Adipocyte (in vitro differentiated cells): ENCODE measurements at places on chromosomes 6 and 20.

GRCh38 chr20:32113591-32114260 lies 4.2 kb downstream of the TM9SF4 start:
- peak; percentile 15 for DNase-seq

GRCh38 chr6:43159599-43159998 lies 11.5 kb upstream of the SRF start:
- DNase-seq = no peak

GRCh38 chr6:74409447-74409846 lies 713.4 kb downstream of the CD109 start:
- peak; percentile 85 for DNase-seq

GRCh38 chr20:23257848-23258746 lies 92.5 kb upstream of the NXT1 start:
- DNase-seq = peak; percentile 58

GRCh38 chr20:18504479-18505060 lies 3.2 kb upstream of the SEC23B start:
- no peak for DNase-seq

DNA sequence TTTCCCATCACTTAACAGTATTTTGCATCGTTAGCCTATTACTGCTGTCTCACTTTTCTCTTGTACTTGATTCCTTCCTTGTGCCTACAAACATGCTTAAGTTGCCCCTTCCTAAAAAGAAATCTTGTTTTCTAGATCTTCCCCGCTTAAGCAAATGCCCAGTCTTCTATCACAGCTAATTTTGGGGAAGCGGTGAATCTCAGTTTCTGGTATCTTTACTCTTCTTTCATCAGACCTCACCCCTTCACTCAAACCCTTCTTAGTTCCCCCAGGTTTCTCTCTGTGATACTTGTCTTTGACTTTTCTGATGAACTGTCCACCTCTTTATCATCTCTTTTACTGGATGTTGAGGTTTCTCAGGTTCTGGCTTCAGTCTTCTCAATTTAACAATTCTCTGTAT lies 14.2 kb downstream of the VAPB start:
- DNase-seq = no peak

- DNase-seq = peak; percentile 55
Measured at GRCh38 chr6:3139090-3139903, 18.0 kb downstream of the TUBB2A start.

- peak; percentile 39 for DNase-seq
Measured at GRCh38 chr6:112592159-112592558, 245.0 kb downstream of the RFPL4B start.

DNA sequence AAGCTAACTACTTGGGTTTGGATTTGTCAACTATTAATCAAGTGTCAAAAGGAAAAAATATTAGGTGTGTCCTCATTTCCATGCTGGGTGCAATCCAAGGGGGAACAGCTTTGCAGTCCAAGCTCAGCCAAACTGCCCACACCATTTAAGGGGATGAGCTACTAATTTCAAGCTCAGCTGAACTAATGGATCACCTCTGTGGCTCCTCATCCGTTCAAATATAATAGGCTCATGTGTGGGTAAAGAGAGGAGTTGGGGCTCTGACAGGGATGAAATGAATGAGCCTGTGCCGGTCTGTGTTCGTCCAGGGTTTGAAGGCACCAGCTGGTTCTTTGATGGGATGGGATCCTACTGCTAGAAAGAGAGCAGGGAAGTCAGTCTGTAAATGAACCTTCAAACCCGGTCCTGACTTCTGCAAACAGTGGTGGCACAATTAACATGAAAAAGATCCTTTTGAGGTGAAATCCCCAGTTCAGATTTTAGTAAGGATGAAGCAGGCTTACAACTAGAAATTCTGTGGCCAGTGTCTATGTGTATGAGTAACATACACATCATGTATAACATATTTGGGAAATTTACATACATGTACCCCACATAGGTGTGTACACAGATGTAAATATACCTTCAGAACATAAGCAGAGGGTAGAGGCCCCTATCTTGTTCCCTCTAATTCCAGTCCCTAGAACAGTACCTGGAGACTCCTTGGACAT lies 41.9 kb downstream of the TTI1 start:
- no peak for DNase-seq

DNA sequence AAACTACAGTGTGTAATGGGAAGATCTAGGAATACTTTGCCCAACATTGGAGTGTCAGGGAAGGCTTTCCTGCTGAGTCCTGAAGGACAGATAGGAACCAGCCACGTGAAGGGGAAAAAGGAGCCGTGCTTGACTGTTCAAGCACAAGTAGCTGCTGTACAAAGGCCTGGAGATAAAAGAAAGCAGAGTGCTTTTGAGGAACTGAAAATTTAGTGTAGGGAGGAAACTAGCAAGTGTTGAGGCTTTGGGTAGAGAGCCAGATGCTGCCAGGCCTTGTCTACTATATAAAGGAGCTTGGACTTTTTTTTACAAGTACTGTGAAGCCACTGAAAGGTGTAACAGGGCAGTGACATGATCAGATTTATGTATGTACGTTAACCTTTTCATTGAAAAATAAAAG lies 39.0 kb downstream of the DSE start:
- no peak for DNase-seq

DNA sequence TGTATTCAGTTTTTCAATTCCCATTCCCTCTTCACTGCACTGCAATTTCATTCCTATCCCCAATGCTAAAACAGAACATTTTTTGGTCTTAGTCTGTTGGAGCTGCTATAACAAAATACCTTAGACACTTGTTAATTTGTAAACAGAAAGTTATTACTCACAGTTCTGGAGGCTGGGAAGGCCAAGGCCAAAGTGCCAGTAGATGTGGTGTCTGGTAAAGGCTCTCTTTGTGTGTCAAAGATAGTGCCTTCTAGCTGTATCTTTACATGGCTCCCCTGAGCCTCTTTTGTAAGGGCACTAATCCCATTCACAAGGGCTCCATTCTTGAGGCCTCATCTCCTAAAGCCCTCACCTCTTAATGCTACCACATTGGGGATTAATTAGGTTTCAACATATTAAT lies 40.0 kb downstream of the PHIP start:
- no peak for DNase-seq

DNA sequence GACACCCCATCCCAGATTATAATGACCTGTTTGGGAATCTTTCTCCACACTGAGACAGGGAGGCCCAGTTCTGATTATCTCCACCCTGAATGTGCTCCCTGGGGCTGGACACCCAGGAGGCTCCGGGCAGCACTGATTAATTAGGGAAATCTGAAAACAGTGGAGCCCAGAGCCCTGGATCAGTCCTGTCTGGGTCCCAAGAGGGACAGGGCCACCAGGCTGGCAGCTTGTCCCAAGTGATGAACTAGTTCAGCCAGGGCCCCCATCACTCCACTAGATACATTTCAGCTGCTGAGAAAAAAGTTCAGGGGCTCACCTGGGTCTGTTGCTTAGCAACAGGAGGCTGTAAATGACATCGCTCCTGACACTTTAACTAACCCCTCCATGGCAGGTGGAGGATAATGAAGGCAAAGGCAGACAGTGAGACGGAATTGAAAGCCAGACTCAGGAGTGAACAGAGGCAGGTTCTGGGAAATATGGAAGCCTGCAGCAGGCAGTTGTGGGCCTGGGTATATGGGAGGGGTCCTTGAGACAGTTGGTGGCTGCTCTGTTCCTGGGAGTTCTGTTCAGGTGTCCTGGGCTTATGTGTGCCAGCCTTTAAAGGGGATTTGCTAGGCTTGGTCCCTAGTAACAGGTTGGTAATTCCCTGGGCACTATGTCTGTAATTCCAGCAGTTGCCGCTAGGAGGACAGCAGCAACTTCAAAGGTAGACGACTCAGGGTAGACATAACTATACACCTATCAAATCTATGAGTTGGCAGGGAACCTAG lies 78.3 kb upstream of the CTNNBL1 start:
- peak; percentile 15 for DNase-seq

DNA sequence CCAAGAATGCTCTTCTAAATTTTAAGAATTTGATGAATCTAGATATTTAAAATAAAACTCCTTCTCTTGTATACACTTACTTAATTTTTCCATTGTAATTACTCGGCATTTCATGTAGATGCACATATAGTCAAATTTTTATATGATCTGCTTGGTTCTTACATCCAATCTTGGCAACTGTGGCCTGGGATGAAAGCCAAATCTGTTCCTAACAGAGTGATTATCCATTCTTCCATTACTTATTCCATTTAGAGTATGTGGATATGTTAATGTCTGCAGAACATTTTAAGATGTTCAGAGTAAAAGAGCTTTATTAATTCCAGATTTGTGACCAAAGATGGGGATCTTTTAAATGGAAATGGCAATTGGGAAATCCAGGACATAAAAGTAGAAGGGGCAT lies 144.1 kb upstream of the PDE7B start:
- DNase-seq = no peak

DNA sequence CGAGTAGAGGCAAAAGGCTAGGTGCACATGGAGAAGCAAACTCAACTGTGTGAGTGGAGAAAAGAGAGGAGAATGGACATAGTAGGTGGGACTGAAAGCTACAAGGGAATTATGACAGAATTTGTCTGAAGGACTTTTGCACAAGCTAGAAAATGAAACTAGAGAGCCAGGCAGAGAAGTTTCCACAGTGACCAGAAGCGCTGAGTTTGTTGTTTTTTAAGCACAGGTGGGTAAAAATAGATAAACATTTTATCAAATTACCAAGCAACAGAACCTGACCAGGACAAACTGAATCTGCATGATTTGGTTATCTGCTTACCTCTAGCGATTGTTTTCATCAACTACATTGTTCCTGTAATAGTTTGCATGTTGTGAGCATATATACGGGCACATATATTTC lies 38.6 kb downstream of the SMLR1 start:
- DNase-seq = no peak

- DNase-seq = no peak
Measured at GRCh38 chr6:33956206-33956605, 152.4 kb upstream of the MLN start.

- no peak for DNase-seq
Measured at GRCh38 chr6:2751871-2752270, 1.1 kb upstream of the MYLK4 start.

- peak; percentile 90 for DNase-seq
Measured at GRCh38 chr6:133888929-133889556, at the start of gene TCF21. Gene TCF21, plus strand, starts transcription at chr6:133889113. Its CDS starts 285 bp downstream, at chr6:133889398.

DNA sequence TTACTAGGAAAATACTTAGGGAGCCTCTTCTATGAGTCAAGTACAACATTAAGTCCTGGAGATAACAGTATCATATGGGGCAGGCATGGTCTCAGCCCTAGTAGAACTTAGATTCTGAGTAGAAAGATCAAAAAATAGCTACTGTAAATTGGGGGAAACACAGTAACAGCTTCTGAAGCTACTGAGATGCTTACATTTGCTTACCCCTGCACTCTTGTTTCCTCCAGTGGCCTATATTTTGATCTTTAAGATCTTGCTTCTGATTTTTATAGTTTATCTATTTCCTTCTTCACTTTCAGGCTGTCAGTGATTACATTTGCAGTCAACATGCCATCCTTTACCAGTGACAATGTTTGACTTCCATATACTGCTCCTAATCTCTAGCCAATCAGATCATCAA lies 35.3 kb downstream of the HIVEP2 start:
- DNase-seq = no peak

DNA sequence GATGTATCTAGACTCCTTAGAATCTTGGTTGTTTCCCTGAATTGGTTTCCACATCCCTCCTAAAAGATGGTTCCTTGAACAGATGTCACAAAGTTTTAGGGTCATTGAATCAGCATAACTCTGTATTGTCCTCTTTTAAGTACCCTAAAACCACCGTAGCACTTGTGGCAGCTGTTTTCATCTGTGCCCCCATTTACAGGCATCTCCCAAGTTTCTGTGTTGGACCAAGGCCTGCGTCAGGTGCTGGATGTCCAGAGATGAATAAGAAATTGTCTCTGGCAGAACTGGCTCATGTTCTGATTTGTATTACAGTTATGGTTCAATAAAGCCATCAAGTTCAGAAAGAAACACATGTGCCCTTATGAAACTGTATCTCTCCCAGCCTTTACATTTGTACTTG lies 48.3 kb downstream of the CTNNBL1 start:
- DNase-seq = no peak

- no peak for DNase-seq
Measured at GRCh38 chr6:5128351-5128750, 43.2 kb downstream of the PPP1R3G start.

DNA sequence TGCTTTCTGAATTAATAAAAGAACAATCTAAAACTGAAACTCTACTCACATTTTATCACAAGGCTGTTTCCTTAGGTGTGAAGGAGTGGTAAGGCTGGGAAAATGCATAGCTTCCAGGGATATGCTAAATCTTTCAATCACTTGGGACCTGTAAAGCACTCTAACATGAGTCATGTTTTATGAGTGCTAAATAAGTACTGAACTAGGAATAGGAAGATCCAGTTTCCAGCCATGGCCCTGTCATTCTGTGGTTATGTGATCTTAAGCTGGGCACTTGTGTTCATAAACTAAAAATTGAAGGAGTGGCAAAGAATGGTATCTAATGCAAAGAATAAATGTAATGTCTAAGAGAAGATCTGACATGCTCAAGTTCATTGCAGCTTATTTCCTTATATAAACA lies 6.1 kb upstream of the TMEM200A start:
- no peak for DNase-seq

GRCh38 chr6:37343248-37343647 lies 10.5 kb upstream of the RNF8 start:
- no peak for DNase-seq

DNA sequence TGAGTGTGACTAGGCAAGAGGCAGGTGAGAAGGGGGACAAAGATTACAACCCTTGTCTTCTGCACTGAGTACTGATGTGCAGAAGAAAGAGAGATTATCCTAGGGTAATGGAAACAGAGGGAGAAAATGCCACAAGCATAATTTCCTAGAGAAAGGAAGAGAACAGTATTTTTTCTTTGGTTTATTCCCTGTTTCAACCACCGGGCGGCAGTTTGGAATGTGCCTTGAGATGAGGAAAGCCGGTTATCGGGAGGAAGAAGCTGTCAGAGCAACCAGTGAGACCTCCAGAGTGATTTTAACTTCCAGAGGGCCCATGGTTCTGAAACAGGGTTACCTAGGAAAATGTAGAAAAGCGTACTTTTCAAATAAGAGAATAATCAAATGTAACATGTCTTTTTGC lies 121.4 kb downstream of the REV3L start:
- DNase-seq = peak; percentile 63

GRCh38 chr6:40710626-40711330 lies 123.6 kb upstream of the LRFN2 start:
- DNase-seq = no peak

DNA sequence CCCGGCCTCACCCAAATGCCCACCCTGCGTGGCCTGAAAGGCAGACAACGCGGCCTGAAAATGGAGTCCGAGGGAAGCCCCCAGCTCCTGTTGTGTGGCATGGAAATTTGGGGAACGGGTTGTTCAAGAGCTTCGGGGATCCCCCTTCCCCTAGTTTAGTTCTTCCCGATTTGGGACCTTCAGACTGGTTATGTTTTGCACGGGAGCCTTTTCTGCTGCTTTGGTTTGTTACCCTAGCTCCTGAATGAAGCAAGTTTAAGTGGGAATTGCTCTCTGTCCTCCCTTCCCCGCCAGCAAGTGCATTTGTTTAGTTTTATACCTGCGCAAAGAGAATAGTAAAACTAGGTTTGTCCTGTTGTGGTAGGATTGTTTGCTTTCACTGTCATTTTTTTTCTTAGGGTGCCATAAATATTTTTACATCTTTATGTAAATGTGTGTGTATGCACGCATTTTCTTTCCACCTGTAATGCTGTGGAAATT lies 604 bp downstream of the SH3BGRL2 start:
- no peak for DNase-seq
